ENCODE measurements at places on chromosomes 2 and 18. TPM values are rescaled to one million over a fixed set of nuclear protein-coding genes. Genes with fewer than 3 reads are reported as not detected.

DAPL1 gene
- total RNA-seq = not detected

RSAD2 gene
- total RNA-seq = 15.7 TPM

CASP8 gene
- total RNA-seq = 21.0 TPM

RAPGEF4 gene
- total RNA-seq = 7.2 TPM

COLEC11 gene
- not detected for total RNA-seq

All from mammary microvascular endothelial cell (primary cell).